ENCODE measurements at places on chromosomes 7 and 10. TPM values are rescaled to one million over a fixed set of nuclear protein-coding genes. Genes with fewer than 3 reads are reported as not detected.

The LBX1 gene
- not detected for polyA plus RNA-seq

DNA sequence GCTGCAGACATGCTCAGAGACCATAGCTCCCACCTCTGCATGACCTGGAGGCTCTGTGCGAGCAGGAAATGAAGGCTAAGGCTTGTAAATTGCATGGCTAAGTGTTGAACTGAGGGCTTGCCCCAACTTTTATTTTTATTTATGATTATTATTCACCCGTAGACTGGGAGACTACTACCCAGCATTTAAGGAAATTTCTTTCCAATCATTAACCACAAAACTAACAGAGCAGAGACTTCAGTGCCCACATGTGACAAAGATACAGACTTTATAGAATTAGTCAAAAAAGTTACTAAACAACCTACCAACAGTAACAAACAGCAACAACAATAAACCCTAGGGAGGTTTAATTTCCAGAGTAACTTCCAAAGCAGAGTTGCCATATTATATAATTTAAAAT, 39.7 kb downstream of the MCMBP start:
- DNase-seq, result no peak

GRCh38 chr7:148963583-148964482, 64.5 kb downstream of the PDIA4 start:
- DNase-seq, result no peak

GRCh38 chr10:114094795-114095194, 51.1 kb downstream of the ADRB1 start:
- DNase-seq, result no peak

GRCh38 chr7:12719141-12719919, 31.9 kb downstream of the ARL4A start:
- DNase-seq, result no peak

GRCh38 chr7:98296833-98297232, 15.3 kb downstream of the BRI3 start:
- no peak for DNase-seq

The NUTM2A gene
- 3.8 TPM for polyA plus RNA-seq

DNA sequence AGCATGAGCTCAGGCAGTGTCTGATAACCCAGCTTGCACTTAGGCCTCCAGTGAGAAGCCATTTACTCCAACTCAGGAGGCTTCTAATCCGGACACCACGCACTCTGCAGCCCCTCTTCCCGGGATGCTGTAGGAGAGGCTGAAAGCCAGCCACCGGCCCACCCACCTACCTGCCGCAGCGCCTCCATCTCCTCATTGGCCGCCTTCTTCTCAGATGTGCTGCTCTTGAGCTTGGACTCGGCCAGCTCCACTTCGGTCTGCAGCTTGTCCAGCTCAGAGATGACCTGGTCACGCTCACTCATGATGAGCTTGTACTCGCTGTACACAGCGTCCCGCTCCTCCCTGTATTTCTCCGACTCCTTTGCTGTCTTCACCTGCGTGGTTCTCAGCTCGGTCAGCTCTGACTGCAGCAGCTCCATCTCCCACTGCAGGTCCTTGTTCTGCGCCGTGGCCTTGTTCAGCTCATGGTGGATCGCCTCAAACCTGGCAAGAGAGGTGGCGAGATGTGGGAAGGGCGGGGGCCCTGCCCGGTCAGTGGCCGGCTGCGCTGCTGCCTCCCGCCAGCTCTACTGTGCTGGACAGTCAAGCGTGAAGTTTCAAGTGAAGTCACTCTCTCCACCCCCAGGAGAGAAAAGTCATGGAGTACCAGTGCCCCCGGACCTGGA, 84.7 kb downstream of the DLG5 start:
- no peak for DNase-seq

DNA sequence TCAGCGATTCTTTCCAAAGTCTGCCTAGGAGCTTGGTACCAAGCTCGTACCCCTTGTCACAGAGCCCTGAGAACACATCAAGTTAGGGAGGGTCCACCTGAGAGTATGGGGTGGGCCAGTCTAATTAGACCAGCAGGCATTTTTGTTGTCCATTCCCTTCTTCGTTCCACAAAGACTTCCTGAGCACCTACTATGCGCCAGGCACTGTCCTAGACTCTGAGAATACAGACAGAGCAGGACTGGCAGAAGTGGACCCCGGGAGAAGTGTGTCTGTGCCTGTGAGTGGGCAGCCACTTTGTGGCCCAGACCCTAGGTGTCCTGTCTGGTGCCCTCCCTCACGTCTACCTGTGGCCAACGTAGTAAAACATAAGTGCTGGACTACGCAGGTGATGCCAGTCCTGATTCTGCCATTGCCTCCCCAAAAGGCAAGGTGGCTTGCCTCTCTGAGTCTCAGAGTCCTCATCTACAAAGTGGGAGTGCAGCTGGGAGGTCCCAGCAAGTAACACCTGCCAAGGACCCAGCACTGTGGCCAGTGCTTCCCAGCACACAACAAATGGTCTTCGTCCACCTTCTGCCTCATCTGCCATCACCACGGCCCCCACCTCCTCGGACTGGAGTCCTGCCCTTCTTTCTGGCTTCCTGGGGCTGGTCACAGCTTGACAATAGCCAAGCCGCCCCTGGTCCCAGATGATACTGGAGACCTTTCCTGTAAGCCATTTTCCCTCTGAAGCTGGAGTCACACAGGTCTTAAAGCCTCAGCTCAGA, 54.3 kb upstream of the DUSP5 start:
- DNase-seq, result no peak

GRCh38 chr7:351256-351655, 61.3 kb downstream of the FOXL3 start:
- no peak for DNase-seq

DNA sequence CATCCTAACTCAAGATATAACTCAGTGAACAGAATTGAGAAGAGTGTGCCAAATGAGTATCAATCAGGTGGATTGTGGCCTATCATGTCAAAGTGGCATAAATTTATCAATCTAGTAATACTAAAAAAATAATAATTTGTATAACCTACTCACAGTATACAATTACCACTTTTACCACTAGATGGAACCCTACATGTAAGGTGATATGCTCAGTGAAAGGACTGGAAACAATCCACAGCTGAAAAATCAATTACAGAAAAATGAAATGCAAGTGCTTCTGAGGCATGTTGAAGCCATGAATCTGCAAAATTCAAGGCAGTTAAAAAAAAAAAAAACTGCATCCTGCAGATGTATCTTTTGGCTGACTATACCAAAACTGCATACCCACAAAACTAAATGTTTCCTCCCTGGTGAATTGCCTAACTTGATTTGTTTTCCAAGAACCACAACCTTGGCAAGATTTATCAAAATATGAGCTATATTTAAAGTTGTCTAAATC, 13.9 kb downstream of the ARHGAP19 start:
- DNase-seq, result no peak

The CAMK2B gene
- 35.7 TPM for polyA plus RNA-seq

DNA sequence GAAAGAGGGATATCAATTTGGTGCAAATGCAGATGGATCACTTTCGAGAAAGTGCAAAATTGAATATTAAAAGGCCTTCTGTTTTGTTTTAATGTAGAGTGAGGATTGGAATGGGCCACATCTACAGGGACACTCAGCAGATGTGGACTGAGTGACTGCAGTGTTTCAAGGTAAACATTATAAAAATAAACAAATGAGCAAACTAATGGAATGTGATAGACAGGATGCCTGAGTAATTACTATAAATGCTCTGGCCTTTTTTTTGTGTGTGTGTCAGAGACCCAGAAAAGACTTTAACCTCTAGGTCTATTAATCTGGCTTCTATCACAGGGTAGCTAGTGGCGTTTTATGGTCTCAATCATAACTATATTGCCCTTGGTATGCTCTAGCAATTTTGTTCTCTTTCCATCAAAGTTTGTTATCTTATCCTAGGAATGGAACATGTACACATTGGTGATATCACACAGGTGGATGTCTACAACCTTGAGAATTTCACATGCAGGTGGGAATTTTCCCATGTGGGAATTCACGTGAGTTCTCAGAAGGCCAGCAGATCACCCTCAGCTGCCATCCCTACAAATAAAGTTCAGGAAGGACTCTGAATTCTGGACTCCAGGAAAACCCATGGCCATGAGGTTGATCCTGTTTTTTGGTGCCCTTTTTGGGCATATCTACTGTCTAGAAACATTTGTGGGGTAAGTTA, at the start of gene CPA2:
Gene CPA2 (plus strand): TSS at position 606 of the 703 bp plus-strand sequence. CDS start 19 bp downstream, at position 625.
- no peak for DNase-seq

The PLAU gene
- 11.8 TPM for polyA plus RNA-seq

GRCh38 chr7:39217783-39218182, 240.1 kb downstream of the POU6F2 start:
- DNase-seq, result no peak

- DNase-seq, result no peak
These were observed 216.8 kb downstream of the TCERG1L start for GRCh38 chr10:131094527-131095312.

The GPRIN2 gene
- polyA plus RNA-seq, result not detected

- no peak for DNase-seq
These were observed 70.4 kb downstream of the CUBN start for GRCh38 chr10:17059197-17059688.

Measured in heart left ventricle (tissue), 16 donors.